ENCODE measurements at places on chromosomes 3 and 15. TPM values are rescaled to one million over a fixed set of nuclear protein-coding genes. Genes with fewer than 3 reads are reported as not detected.

TMEM212 gene
- total RNA-seq = not detected

GRCh38 chr3:57594576-57594975, 2.6 kb downstream of the ARF4 start:
- no peak for DNase-seq

COLQ gene
- total RNA-seq = 0.62 TPM

DNA sequence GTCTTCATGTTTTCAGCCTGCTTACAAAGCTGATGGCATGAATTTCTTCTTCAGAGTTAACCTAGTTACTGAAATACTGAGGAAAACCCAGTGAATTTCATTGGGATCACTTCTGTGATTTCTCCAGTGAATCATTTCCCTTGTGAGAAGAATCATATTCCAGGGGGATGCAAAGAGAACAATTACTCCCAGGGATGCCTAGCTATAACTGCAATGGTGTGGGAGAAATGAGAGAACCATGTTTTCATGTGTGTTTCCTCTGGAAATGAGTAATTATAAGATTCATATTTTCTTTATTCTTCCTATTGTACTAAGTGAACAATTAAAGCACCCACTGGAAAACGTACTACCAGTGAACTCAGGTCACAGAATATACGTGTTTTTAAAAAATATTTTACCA, 485.4 kb downstream of the GRM7 start:
- no peak for DNase-seq

- no peak for DNase-seq
Observed at GRCh38 chr3:156661155-156661554, 13.2 kb upstream of the TIPARP start.

Measured in activated naive CD4-positive, alpha-beta T cell treated with anti-CD3 and anti-CD28 coated beads for 36 hours (primary cell).